GM23338 (cell line): ENCODE measurements at places on chromosomes 4 and X.

DNA sequence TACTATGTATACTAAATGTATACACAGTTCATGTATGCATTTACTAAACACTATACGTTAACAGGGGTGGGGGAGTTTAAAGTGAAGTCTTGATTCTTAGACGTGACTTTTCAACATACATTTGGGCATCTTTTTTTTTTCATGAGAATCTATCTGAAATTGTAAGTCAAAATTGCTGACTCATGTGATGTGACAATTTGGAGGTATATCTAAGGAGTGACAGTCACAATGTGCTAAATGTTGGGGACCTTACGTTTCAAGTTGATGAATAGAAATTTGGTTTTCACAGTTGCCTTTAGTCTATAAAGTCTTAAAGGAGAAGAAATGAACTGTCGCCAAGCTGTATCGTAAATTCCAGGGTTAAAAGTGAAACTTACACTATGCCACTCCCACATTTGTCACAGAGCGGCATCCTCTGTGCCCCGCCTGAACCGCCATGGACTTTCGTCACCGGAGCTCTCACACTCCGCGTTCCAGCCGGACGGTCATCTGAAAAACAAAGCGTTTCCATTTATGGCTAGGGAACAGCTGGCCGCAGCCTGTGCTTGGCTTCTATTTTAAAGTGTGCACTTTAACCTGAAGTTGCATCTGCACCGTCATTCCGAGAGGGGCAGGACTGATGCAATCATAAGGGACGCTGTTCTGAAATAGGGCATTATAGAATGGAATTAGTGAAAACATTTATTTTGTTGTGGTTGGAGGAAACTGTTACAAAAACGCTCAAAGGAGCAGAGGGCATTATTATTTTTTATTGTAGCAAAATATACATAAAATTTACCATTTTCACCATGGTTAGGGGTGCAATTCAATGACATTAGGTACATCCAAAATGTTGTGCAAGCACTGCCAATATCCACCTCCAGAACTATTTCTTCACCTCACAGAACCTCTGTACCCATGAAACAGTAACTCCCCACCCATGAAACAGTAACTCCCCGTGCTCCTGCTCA, 30.9 kb downstream of the PDLIM3 start:
- no peak for DNase-seq

DNA sequence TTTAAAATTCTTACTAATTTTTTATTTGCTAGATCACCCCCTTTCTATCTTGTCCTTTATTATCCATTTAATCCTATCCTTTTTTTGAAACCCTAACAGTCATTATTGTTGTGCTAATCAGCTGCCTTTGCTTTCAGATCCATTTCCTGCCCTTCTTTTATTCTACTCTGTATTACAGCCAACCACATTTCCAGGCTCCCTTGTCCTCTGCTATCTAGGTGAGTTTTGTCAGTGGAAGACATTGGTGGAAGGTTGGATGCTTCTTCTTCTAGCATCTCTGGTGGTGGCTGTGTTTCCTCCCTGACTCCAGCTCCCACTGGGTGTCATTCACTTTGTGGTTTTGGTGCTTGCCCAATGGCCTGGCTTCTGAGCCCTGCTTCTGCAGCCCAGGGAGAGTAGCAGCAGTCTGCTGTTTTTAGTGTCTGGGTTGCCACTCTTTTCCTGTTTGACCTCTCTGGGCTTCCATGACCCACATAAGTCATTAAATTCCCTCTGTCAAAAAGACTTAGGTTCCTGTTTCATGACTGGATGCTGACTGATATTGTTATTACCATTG, 225.2 kb upstream of the PGRMC2 start:
- DNase-seq: peak; percentile 33

DNA sequence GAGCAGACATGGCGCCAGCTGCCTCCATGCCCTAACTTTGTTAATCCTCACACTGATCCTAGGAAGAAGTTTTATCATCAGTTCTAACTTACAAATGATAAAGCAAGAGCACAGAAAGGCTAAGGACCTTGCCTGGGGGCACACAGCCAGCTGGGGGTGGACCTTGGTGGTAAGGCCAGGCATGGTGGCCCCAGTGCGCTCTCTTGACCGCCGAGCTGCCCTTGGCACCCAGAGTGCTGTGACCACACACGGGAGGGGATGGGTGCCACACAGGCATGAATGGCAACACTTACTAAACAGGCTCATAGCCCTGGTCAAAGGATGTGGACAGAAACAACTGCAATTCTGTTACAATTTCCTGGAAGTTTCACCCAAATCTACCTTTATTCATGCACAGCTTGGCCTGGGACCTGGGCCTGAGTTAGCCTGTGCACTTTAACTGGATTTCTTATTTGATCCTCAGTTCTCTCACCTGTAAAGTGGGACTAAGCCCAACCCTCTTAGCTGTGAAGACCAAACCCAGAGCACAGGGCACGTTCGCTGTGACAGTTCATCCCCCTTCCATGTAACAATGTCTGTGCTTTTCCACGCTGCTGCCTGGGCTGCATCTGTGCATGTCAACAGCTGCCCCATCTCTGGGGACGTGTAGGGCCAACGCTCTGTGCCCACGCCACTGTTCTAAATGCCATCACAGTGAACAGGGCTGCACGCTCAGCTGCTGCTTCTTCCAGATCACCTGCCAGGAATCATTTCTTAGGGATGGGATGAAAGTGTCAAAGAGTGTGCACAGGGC, 44.8 kb downstream of the ACOX3 start:
- no peak for DNase-seq

DNA sequence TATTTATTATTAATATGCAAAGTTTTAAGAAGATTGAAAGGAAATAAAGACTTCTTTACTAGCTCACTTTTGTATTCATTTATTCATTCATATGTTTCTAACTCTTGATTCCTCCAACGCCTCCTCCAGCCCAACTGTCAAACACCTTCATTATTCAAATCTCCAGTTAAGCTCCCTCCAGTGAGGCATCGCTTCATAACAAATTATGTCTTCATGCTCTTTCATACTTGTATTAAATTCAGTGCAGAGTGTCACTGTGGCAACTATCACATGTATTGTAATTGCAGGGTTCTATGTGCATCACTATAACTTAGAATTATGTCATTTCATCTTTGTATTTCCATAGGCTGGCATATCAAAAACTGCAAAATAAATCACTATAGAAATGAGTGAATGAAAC, 1394.2 kb upstream of the PCDH7 start:
- no peak for DNase-seq

DNA sequence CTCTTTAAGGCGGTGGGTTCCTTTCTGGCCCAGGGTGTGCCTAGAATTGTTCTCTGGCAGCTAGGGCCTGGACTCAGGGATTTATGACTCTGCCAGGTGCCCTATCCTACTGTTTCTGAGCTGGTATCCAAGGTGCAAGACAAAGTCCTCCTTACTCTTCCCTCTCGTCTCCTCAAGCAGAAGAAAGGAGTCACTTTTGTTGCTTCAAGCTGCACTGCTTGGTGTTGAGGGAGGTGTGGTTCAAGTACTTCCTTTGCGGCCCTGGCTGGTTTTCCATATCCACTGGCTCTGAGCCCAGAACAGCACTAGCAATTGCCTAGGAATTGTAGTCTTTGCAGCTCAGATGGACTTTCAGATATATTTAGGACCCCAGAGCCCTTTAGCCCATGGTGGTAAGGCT, 39.3 kb downstream of the RTL3 start:
- no peak for DNase-seq

DNA sequence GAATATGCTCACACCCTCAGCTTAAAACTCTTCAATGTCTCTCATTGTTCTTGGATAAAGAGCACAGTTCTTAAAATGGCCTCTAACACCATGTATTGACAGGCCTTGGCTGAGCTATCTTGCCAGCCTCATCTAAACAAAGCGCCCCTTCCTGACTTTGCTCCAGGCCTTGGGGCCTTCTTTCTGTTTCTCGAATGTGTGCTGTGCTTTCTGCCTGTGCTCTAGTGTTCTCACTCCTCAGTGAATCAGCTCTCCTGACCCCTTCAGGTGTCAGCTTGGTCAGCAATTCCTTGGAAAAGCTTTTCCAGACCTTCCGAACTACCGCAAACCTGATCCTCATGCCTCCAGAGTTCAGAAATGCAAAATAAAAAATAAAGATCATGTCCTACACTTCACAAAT, 346.3 kb upstream of the FSTL5 start:
- DNase-seq: peak; percentile 35
